ENCODE measurements at places on chromosomes 5 and 9. TPM values are rescaled to one million over a fixed set of nuclear protein-coding genes. Genes with fewer than 3 reads are reported as not detected.

Gene RANBP17
- total RNA-seq, result 190 TPM

Gene TAF1L
- under 0.01 TPM for total RNA-seq

GRCh38 chr5:35799753-35800152, 56.9 kb upstream of the IL7R start:
- no peak for DNase-seq

GRCh38 chr5:8829323-8830029, 716.4 kb downstream of the SEMA5A start:
- DNase-seq, result no peak

DNA sequence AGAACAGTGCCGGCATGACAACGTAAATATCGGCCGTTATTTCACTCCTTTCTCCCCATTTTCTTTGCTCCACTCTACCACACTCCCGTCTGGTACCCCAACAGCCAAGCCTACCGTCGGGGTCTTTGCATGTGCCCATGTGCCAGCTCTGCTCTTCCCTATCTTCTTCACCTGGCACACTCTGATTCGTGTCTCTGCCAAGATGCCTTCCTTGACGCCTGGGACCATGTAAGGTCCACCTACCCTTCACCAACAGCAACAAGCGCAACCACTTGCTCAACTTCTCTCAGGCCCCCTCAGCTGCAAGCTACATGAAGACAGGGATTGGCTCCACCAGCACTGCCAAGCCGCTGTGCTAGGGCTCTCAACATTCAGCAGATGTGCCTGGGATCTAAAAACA, 4.4 kb downstream of the MGAT1 start:
- no peak for DNase-seq

- DNase-seq, result no peak
Observed at GRCh38 chr5:39519566-39520231, 94.9 kb upstream of the DAB2 start.

DNA sequence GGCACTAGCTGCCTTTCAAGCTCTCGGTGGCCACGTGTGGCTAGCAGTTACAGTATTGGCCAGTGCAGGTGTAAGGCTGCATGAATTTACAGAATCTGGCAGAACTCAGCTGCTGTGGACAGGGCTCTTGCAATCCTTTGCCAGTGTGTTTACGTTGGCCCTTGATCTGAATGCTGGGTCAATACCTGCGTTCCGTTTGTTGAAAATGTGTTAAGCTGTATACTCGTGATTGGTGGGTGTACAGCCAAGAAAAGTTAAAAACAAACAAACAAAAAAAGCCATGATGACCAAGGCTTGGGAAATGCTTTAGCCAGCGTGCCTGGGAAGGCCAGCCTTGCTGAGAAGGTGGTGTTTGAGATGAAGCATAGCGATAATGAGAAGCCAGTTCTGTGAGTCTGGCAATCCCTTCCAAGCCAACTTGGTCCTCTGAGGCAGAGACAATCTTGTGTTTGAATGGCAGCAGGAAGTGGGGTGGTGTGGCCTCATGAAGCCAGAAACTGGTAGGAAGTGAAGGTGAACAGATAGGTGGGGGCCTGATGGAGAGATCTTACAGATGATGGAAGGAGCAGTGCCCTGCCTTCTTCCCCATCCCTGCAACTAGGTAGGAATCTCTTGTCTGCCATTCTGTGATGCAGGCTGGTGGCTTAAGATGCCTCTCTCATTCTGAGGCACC, 820 bp upstream of the CFAP90 start:
- DNase-seq, result no peak

DNA sequence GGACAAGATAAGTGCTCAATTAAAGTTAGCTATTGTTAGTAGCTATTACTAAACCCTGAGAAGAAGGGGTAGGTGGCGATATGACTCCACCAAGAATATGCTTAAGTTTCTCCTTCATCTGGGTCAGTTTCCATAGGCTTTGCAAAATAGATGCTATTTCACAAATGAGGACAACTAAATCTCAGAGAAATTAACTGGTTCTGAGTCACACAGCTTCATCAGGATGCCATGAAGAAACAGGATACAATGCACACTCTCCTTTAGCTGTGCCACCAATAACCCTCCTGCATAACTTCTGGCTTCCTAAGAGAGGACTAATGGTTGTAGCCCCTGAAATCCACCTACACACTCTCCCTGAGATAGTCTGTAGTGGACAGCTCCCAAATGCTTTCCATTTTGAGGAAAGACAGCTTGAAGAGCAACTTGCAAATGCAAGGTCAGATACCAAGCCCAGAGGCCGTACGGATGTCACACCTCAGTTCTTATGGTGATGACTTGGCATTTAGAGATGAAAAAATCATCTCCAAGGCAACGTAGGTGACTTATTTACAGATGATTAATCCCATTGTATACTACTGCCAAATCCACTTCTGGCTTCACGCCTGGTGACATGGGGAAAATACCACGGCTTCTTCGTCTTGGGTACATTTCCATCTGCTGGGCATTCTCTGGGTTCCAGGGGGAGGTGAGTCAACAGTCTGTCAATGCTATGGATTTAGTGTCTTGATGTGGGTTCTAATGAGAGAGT, 251.4 kb upstream of the IL12B start:
- no peak for DNase-seq

DNA sequence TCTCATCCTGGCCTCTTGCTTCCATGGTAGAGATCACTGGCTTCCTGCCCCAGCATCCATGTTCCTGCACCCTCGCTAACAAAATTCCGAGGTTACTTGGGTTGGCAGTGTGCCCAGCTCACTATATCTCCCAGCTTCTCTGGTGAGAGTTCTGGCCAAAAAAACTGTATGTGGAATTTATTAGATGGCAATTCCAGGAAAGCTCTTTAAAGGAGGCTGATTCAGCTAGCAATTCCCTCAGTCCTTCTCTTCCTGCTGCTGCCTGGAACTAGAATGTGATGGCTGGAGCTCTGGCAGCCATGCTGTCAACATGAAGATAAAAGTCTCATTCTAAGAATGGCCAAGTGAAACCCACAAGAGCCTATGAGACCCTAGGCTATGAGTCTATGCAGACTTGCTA, 88.8 kb downstream of the SECISBP2 start:
- no peak for DNase-seq

DNA sequence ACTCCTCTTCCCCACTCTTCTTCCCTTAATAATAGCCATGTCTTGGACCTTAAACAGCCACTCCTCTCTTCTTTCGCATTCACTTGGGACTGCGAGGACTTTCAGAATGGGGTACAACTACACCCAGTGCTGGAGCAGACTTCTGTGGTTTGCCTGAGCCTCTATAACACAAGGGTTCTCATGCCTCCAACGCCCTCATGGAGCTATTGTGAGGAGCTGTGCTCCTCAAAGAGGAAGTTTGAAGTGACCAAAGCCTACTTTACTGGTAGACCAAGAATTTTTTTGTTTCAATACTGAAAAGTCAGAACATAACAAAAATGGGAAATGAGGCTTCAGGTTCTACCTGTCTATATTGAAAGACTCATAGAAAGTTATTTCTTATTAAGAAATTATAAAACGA, 316.4 kb downstream of the PIK3R1 start:
- no peak for DNase-seq

DNA sequence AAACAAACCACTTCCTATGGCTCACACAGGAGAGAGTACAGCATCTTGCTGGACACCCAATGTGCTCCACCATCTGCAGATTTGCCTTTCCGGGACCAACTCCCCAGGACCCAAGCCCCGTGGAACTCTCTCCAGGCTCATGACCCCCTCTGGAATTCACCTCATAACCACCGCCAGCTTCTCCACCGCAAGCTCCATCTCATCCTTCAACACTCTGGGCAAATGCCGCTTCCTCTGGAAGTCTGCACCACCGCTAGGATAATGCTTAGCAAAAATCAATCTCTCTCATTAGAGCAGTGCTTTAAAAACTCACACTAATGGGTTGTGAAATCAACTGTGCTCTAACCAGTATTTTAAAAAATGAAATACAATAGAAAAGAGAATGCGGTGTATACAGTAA, 150.0 kb downstream of the COL23A1 start:
- no peak for DNase-seq

DNA sequence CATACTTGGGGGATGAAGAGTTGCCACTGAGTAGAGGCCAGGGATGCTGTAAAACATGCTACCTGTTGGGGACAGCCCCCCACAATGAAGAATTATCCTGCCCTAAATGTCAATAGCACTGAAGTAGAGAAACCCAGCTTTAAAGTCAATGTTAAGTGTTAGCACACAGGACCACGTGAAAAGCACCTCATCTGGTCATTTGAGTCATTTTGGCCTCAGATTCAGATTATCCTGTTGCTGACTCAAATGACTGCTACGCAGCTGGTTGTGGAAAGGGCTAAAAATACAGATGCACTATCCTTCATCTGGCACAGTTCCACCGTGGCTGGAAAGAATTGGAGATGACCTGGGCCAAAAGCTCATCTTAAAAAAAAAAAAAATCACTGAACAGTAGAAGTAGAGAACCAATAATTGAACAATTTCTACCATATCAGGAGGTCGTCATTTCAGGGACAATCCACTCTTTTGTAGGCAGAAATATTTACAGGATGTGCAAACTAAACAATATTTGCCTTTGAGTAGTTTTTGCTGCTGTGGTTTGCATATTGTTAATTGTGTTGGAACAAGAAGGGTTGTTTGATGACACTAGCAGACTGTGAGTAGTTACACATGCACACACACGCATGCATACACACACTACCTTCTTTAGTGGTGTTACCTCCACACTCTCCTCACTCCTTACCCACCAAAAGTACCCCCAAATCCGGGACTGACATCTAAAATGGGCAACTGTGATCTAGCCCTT, 195.3 kb upstream of the KLF9 start:
- no peak for DNase-seq

GRCh38 chr5:107295914-107296313, 374.8 kb downstream of the EFNA5 start:
- DNase-seq, result no peak

Data from frontal cortex (tissue), 4 donors.